Activated CD4-positive, alpha-beta memory T cell treated with anti-CD3 and anti-CD28 coated beads for 36 hours (primary cell): ENCODE measurements at places on chromosomes 2 and 18. TPM values are rescaled to one million over a fixed set of nuclear protein-coding genes. Genes with fewer than 3 reads are reported as not detected.

DNA sequence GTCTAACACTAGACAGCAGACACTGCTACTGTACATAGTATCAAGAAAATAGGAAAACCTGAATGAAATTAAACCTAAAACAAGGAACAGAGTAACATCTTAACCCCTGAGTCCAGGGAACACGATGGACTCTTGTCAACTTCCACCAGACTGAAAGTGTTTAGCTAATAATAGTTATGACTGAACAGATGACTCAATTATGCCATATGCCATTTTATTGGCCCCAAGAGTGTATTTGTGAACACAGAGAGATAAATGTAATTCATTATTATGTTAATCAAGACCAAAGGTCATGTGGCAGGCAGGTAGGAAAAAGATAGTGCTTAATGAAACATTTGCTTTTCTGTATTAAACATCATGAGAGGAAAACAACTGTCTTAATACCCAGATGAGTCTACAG is 58.0 kb downstream of the NYAP2 start:
- H3K4me1 ChIP-seq: no peaks in the 10 kb centered on the region
- peaks cover 10% of the 10 kb centered on the region for H3K27me3 ChIP-seq
- no peak overlapping the region for H3K27ac ChIP-seq
- H3K4me3 ChIP-seq: no peak overlapping the region

GRCh38 chr18:37055137-37055802 is 226.3 kb downstream of the KIAA1328 start:
- peaks cover 29% of the 10 kb centered on the region for H3K36me3 ChIP-seq
- H3K4me1 ChIP-seq: no peaks in the 10 kb centered on the region
- H3K27ac ChIP-seq: no peak overlapping the region
- DNase-seq: no peak
- H3K4me3 ChIP-seq: no peak overlapping the region

Gene VWA3B
- not detected for total RNA-seq

Gene TXNDC2
- not detected for total RNA-seq

Gene ITGA4
- 51.2 TPM for total RNA-seq

Gene NLRC4
- 0.33 TPM for total RNA-seq

Gene ACADL
- total RNA-seq: not detected

- peaks cover 15% of the 10 kb centered on the region for H3K27me3 ChIP-seq
- no peaks in the 10 kb centered on the region for H3K36me3 ChIP-seq
- H3K27ac ChIP-seq: no peak overlapping the region
- no peak overlapping the region for H3K4me3 ChIP-seq
- no peak for DNase-seq
Measured at GRCh38 chr2:129812071-129812470, 167.4 kb upstream of the RAB6C start.

DNA sequence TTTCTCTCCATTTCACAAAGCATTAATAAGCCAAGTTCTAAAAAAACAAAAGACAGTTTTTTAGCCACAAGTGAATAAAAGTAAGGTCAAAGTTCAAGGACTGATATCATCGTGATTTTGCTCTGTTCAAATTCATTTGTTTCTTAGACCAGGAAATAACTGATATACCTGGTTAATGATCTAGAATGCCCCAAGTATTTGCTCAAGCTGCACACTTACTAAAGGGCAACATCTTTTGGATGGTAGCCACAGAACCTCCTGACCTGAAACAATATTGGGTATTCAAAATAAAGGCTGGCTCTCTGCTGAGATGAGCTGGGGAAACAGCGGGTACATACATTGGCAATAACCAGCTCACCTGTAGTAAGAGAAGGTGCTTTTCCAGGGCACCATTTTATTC is 314.7 kb upstream of the LYPD1 start:
- H3K27me3 ChIP-seq: no peaks in the 10 kb centered on the region
- no peaks in the 10 kb centered on the region for H3K4me1 ChIP-seq
- H3K36me3 ChIP-seq: no peaks in the 10 kb centered on the region
- no peak overlapping the region for H3K27ac ChIP-seq
- DNase-seq: no peak
- no peak overlapping the region for H3K4me3 ChIP-seq

Gene IL1RN
- 9.8 TPM for total RNA-seq

GRCh38 chr2:226836548-226836885 is 663 bp downstream of the RHBDD1 start:
- no peak for DNase-seq
- H3K27me3 ChIP-seq: no peaks in the 10 kb centered on the region
- peak overlapping the region; percentile 92 for H3K4me3 ChIP-seq
- peaks cover 58% of the 10 kb centered on the region for H3K4me1 ChIP-seq
- H3K27ac ChIP-seq: peak overlapping the region; percentile 99

Gene AQP4
- not detected for total RNA-seq

GRCh38 chr2:199370150-199370780 is 87.5 kb downstream of the SATB2 start:
- H3K27ac ChIP-seq: no peak overlapping the region
- H3K4me3 ChIP-seq: no peak overlapping the region
- no peak for DNase-seq
- H3K27me3 ChIP-seq: peaks cover 3% of the 10 kb centered on the region
- H3K36me3 ChIP-seq: no peaks in the 10 kb centered on the region
- H3K4me1 ChIP-seq: no peaks in the 10 kb centered on the region

DNA sequence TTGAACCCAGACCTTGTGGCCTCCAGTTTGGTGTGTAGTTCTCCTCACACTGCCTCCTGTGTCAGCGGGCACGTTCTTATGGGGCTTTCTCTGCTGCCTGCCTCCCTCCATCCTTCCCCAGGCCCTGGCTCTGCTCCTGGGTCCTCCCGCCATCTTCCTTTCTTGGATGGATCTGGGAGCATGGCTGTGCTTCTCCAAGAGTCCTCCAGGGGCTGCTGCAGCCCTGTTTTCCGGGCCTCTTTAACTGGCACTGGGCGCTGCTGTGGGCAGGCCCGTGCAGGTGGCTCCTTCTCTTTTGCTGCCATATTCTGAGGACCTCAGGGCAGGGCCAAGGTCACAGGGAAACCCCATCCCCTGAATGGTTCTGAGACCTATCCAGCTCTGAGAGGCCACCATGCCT is 17.8 kb downstream of the THNSL2 start:
- peaks cover 14% of the 10 kb centered on the region for H3K27me3 ChIP-seq
- H3K27ac ChIP-seq: no peak overlapping the region
- peaks cover 6% of the 10 kb centered on the region for H3K36me3 ChIP-seq

Gene IL1F10
- not detected for total RNA-seq
